ENCODE measurements at places on chromosomes 2 and 18. TPM values are rescaled to one million over a fixed set of nuclear protein-coding genes. Genes with fewer than 3 reads are reported as not detected.

GRCh38 chr2:26380281-26380680, 21.4 kb upstream of the DRC1 start:
- H3K4me3 ChIP-seq = no peak overlapping the region
- H3K27me3 ChIP-seq = no peaks in the 10 kb centered on the region
- no peak for DNase-seq
- no peak overlapping the region for H3K27ac ChIP-seq
- H3K4me1 ChIP-seq = peaks cover 7% of the 10 kb centered on the region

DNA sequence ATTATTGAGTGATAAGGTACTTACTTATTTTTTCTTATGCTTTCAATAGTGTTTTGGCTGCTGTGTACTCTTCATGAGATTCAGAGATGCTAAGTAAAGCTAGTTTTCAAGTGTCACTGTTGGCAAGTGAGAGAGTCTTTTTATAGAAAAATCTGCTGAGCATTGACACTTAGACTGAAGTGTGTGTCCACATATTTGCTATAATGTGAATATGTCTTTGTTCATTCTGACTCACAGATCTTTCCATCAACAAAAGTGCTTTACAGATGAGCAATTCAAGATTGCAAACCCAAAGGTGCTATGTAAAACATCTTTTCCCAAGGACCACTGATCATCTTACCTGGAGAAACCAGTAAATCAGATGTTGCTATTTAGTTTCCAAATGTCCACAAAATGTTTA, 410.6 kb upstream of the FIGN start:
- H3K27ac ChIP-seq = no peak overlapping the region
- H3K27me3 ChIP-seq = no peaks in the 10 kb centered on the region
- no peaks in the 10 kb centered on the region for H3K4me1 ChIP-seq
- no peaks in the 10 kb centered on the region for H3K36me3 ChIP-seq

GRCh38 chr18:63220903-63221302, 98.7 kb downstream of the BCL2 start:
- H3K36me3 ChIP-seq = peaks cover 20% of the 10 kb centered on the region
- DNase-seq = peak; percentile 39
- H3K27me3 ChIP-seq = no peaks in the 10 kb centered on the region
- H3K4me1 ChIP-seq = peaks cover 92% of the 10 kb centered on the region

Gene NPAS2
- total RNA-seq = 8.4 TPM

Measured in activated T-cell treated with anti-CD3 and anti-CD28 coated beads, Interleukin-2, amount 50 U/mL, for 72 hours (primary cell).